GM19239 (cell line): ENCODE measurements at places on chromosomes 4 and X.

- no peak for DNase-seq
Observed at GRCh38 chr4:47717188-47717587, 120.7 kb downstream of the CORIN start.

- no peak for DNase-seq
Observed at GRCh38 chr4:68905939-68906779, 45.4 kb downstream of the UGT2A3 start.

GRCh38 chr4:84690481-84690880 lies 107.6 kb downstream of the CDS1 start:
- DNase-seq, result no peak

DNA sequence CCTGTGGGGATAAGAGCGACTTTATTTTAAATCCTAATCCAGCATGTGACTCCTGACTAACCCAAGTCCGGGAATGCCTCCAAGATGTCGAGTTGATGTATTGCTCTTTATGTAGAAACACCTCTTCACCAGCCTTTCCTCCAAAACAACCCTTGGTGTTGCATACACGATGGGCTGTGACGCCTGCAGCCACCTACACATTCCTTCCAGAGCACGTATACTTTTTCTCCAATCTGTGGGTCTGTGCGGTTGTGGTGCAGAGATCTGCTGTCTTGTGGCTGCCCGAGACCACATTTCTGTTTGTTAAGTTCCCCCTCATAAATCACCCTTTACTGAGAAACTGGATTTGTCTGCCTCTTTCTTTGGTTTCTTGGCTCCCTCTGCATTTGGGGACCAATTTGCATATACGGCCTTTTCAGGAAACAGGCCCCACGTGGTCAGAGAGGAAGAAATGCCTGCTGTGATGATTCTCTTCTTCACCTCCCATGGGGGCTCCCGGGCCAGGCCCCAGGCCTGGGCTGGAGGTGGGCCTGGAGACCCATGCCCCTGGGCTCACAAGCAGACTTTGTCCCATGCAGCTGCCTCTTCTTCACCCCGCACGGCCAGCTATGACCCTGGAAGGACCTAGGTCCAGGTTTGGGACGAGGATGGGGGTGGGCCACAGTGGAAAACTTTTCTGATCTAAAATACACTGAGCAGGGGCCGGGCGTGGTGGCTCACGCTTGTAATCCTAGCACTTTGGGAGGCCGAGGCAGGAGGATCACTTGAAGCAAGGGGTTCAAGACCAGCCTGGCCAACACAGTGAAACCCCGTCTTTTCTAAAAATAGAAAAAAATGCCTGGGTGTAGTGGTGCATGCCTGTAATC lies 21.4 kb upstream of the AFAP1 start:
- no peak for DNase-seq

DNA sequence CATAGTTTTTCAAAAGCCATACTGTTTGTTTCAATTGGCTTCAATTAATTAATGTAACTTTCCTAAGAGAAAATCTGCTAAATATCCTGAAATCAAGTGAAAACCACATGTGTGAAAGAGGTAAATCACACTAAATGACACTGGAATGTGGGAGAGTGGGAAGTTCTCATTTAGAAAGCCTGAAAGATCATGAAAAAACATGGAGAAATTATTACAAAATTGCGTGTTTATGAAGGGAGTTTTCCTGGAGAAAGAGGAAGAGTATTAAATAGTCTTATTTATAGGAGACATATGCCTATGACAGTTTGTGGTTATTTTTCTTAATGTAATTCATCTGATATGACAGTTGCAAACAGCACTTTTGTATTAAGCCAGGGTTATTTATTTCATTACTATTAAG lies 183.7 kb downstream of the DKK2 start:
- no peak for DNase-seq

GRCh38 chr4:183832776-183833450 lies 72.2 kb upstream of the STOX2 start:
- DNase-seq, result no peak

DNA sequence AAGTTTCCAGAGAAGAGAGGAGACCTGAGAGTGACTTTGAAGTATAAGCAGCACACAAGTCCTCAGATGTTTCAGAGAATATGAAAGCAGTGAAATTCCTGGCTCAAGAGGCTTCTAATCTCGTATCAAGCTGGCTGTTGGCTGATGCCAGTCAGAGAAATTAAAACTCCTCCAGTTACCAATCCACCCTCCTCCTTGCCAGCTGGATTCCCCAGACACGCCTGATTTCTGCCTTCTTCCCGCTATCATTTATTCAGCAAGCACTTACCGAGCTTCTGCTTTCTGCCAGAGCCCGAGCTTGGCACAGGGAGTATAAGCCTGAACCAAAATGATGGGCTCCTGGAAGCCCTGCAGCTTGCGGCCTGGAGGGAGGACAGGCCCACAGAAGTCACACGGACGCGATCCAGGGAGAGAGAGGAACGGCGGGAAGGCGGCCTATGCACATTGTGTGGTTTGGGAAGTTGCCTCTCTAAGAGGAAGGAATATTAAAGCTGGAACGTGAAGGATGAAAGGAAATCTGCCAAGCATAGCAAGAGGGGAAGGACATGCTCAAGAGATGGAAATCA lies 102.4 kb upstream of the TBL1X start:
- no peak for DNase-seq

GRCh38 chrX:40248822-40249221 lies 151.1 kb upstream of the BCOR start:
- DNase-seq, result no peak

DNA sequence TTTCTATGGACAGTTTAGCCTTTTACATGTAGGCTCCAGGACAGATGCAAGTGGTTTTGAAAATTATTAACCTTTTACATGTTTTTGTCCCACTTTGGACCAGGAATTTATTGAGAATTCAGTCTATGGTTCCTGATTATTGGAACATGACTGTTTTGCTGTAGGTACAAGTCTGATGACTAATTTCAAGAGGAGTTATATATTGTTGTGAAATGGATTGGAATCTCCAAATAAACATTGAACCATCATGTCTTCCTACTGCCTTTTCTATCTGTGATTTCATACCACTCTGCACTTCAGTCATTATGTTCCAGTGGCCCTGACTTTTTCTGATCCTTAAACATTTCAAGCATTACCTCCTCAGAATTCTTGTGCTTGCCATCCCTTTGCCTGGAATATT lies 35.9 kb downstream of the TBC1D19 start:
- no peak for DNase-seq

GRCh38 chr4:3807311-3807710 lies 41.1 kb downstream of the ADRA2C start:
- no peak for DNase-seq

DNA sequence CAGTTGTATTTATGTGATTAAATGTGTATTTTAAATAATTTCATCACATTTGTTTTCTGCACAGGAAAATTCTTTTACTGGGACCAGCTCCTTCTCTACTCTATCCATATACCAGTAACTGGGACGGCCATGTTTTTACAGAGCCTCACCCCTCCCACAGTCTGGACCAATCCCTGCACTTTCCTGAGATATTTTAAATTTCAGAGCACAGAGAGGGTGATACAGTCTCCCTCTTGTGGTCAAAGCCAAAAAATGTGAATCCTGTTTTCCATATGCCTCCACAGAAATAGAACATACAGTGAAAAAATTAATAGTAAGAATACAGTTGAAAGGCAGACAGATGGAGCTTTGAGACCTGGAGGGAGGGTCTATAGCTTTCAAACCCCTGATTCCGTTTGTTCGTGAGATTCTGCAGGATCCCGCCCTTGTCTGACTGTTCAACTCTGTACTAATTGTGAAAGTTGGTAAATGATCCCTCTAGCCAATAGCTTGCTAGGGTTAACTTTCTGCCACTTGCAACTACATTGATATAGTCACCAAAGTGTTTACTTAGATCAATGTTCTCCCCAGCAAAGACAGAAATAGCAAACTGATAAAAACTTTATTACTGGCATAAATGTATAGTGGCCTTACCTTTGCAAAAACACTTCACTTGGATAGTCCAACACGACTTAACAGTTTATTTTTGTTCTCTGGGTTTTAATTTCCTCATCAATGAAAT lies 172.2 kb downstream of the PPARGC1A start:
- no peak for DNase-seq

GRCh38 chr4:100682477-100683218 lies 164.8 kb upstream of the EMCN start:
- DNase-seq, result no peak

GRCh38 chr4:149961876-149962597 lies 116.2 kb upstream of the DCLK2 start:
- DNase-seq, result no peak

- DNase-seq, result no peak
Observed at GRCh38 chrX:109632906-109633504, 8.0 kb upstream of the KCNE5 start.

- DNase-seq, result no peak
Observed at GRCh38 chrX:35858906-35859305, 60.6 kb upstream of the CFAP47 start.

- no peak for DNase-seq
Observed at GRCh38 chr4:23023121-23023520, 330.4 kb downstream of the GBA3 start.

DNA sequence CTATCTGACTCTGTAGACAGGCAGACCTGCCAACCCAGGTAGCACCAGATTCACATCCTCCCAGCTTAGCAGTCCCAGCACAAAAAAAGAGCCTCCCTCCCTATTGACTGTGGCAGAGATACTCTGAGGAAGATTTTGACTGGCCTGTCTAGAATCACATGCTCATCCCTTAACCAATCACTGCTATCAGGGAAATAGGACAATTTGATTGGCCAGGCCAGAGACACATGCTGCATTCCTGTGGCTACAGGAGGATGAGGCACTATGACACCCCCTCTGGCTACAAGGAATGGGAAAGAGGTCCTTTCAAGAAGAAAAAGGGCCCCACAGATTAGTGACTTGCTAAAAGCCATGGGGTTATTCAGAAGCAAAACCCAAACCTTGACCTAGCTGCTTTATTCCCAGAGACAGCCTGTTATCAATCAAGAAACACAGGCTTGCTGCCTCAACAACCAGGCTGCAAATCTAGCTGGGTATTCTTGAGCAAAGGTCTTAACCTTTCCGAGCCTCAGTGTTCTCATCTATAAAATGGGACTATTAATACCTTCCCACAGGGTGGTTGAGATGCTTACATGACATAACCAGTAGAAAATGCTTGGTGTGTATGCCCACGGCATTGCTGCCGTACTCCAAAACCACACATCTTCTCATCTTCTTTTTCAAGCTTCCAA lies 147.6 kb downstream of the BCOR start:
- DNase-seq, result no peak

GRCh38 chrX:8042304-8042703 lies 115.1 kb upstream of the PNPLA4 start:
- DNase-seq, result no peak

GRCh38 chr4:188722911-188723310 lies 583.7 kb downstream of the TRIML1 start:
- DNase-seq, result no peak

GRCh38 chr4:55503169-55503568 lies 43.5 kb downstream of the CLOCK start:
- no peak for DNase-seq

DNA sequence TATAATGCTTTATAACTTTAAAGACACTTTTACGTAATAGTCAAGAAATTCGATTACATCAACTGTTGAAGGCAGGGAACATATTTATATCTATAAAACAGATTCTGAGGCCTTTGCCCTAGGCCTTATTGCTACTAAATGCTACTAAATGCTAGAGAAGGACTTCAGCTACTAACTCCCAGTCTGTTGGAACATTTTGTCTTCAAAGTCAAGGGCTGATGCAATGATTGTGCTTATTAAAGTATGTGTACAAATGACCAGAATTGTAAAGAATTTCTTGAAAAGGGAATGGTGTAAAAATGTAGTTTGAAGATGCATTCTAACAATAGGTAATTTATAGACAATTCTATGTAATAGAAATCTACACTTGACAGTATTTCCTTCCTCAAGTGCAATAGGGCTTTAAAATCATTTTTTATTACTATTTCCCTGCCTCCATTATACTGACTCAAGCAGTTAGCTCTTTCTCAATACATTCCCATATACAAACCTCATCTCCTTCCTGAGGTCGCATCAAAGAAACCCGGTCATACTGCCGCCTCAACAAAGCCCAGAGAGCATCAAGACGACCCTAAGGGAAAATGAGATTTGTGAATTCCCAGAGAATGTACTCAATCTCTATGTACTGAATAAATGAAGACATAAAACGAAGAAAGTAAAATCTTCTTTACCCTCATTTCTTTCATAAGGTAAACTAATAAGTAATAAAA lies 95.7 kb downstream of the ANTXR2 start:
- DNase-seq, result no peak

- no peak for DNase-seq
Observed at GRCh38 chr4:127261476-127261875, 371.3 kb upstream of the INTU start.

DNA sequence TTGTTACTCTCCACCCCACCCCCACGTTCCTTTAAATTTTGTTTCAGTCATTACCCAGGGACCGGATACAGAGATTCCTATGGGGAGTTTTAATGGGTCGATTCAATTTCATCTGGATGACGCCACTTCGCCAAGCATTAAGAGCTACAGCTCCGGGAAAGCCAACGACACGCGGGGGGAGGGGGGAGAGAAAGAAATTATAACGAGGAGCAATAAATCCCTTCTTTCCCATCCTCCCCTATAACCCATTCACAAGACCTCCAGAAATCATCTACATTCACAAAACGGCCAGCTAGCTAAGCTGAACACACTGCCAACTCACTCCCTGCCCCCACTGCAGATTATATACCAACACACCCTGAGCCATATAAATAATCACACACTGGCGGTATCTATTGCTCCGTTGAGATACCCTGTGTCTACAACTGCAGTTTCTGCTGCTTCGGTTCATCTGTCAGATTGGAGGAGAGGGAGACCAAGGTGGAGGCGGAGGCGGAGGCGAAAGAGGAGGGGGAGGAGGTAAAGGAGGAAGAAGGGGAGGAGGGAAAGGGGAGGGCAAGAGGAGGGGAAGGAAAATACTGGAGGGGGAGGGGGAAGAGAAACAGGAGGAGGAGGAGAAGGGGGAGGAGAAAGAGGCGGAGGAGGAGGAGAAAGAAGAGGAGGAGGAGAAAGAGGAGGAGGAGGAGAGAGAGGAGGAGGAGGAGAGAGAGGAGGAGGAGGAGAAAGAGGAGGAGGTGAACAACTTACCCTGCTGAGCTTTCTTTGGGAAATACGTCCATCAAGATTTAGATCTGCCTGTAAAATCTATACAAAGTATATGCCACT lies 113.9 kb upstream of the VAMP7 start:
- DNase-seq, result no peak

DNA sequence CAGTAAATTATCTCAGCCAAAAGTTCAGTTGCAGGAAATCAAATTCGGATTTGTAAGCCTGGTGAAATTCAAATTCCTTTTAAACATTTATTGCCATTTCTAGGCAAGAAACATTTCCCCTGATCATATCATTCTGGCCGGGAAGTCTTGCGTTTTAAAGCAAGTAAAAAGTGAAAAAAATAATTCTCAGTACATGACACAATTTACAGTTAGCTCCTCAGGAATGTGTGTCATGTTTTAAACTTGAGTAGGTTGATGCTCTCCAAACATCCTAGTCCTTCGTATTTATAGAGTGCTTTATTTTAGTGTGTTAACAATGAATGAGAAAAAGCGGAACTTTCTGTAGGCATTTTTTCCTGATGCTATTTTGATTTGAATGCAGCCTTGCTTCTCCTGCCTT lies 158.3 kb upstream of the SCML1 start:
- DNase-seq, result no peak

- DNase-seq, result no peak
Observed at GRCh38 chrX:154374313-154375155, at the start of gene FLNA. Gene FLNA, minus strand, starts transcription at chrX:154374634. Its CDS starts 3,389 bp downstream, at chrX:154371245.
